ENCODE measurements at places on chromosomes 1 and 21.

- H3K36me3 ChIP-seq = no peaks in the 10 kb centered on the region
- no peak for DNase-seq
- no peak overlapping the region for H3K27ac ChIP-seq
- no peaks in the 10 kb centered on the region for H3K27me3 ChIP-seq
Observed at GRCh38 chr21:46354046-46354445, 30.1 kb downstream of the PCNT start.

GRCh38 chr1:64046891-64047290 is 156.5 kb upstream of the UBE2U start:
- H3K4me3 ChIP-seq = no peak overlapping the region
- no peaks in the 10 kb centered on the region for H3K4me1 ChIP-seq
- DNase-seq = no peak

GRCh38 chr1:64877151-64877550 is 89.2 kb downstream of the JAK1 start:
- H3K4me3 ChIP-seq = no peak overlapping the region
- DNase-seq = no peak
- peaks cover 85% of the 10 kb centered on the region for H3K36me3 ChIP-seq
- no peaks in the 10 kb centered on the region for H3K4me1 ChIP-seq

GRCh38 chr1:2448098-2448445 is 28.0 kb upstream of the PLCH2 start:
- H3K27ac ChIP-seq = no peak overlapping the region
- no peaks in the 10 kb centered on the region for H3K36me3 ChIP-seq
- no peak for DNase-seq
- H3K27me3 ChIP-seq = peaks cover 11% of the 10 kb centered on the region

GRCh38 chr1:172940174-172940855 is 110.4 kb downstream of the TNFSF18 start:
- no peak for DNase-seq
- peaks cover 7% of the 10 kb centered on the region for H3K4me1 ChIP-seq
- H3K36me3 ChIP-seq = no peaks in the 10 kb centered on the region
- H3K27ac ChIP-seq = no peak overlapping the region
- no peak overlapping the region for H3K4me3 ChIP-seq

GRCh38 chr1:204900721-204901120 is 30.1 kb downstream of the NFASC start:
- H3K27ac ChIP-seq = no peak overlapping the region
- H3K36me3 ChIP-seq = no peaks in the 10 kb centered on the region
- no peaks in the 10 kb centered on the region for H3K4me1 ChIP-seq
- no peak overlapping the region for H3K4me3 ChIP-seq

- H3K4me3 ChIP-seq = no peak overlapping the region
- H3K27me3 ChIP-seq = no peaks in the 10 kb centered on the region
- no peaks in the 10 kb centered on the region for H3K36me3 ChIP-seq
- DNase-seq = no peak
- H3K27ac ChIP-seq = no peak overlapping the region
Observed at GRCh38 chr1:26907071-26907917, 6.5 kb downstream of the NR0B2 start.
